Cardiac fibroblast (primary cell): ENCODE measurements at places on chromosomes 12 and 14.

GRCh38 chr14:30114051-30114450 lies 186.4 kb upstream of the PRKD1 start:
- DNase-seq = peak; percentile 7

- DNase-seq = no peak
These were observed 1765.0 kb upstream of the FLRT2 start for GRCh38 chr14:83764656-83765599.

DNA sequence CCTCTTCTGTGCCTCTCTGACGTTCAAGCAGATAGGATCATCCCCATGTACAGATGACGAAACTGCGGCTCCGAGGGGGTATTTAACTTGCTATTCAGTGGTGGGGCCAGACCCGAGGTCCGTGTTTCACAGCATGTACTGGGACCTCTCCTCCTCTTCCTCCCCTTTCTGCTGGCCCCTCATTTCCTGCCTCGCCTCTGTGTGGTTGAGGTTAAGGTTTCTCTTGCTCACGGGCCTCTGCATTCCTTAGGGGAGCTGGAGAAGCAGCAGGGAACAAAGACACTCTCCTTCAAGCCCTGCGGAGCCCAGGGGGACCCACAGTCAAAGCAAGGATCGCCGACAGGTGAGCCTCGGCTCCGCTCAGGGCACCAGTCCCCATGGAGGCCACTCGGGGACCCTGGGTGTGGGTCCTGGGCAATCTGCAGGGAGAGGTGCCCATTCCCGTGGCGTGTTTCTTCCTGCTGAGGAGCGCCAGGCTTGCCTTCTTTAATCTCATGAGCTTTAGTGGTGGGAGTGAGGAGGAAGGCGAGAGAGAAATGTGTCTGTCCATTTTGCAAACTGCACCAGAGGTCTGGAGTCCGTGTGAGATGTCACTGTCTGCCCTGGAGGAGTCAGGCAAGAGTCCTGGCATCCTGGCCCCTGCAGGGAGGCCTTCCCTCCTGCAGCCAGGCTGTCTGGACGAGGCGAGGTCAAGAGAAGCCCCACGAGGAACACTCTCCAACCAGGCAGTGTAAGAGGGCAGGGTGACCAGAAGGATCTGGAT lies 45.0 kb downstream of the SLC6A12 start:
- no peak for DNase-seq

DNA sequence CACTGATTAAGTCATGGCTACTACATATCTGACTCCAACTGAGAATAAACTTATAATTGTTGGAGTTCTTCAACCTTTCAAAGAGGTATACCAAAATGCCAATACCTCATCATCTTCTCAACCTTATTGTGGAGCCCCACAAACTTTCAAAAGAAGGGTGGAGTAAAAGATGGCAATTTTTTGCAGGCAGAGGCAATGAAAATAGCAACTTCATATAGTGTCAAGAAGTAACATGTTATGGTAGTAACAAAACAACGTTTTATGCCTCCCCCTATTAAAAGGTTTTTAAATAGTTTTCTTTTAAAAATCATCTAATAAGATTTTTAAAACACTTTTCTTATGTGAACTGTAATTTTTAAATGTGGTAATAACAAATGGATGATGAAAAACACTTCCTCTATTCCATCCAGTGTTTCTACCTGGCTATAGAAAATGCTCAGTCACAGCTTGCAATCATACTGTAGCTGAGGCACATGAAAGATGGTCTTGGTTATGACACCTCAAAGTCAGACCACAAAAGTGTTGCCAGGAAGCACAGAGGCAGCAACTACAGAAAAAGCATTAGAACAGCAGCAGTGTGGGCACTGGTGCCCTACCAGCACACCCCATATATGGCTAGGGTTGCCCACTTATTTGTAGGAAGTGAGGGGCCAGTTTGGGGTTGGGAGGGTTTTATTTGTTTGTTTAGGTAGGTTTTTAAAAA lies 7.0 kb downstream of the PPP1R12A start:
- peak; percentile 21 for DNase-seq

DNA sequence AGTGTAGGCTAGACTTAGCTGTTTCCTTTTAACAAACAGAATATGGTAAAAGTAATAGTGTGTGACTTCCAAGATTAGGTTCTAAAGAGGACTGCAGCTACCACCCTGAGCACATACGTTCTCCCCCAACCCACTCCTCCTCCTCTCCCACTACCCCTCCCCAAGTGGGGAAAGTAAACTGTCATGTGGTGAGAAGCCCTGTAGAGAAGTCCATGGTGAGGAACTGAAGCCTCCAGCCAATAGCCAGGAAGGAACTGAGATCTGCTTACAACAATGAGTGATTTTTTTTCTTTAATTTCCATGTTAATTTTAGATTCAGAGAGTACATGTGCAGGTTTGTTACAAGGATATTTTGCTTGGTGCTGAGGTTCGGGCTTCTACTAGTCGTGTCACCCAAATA lies 57.0 kb upstream of the EGLN3 start:
- no peak for DNase-seq

- DNase-seq = no peak
These were observed 8.4 kb downstream of the PPP2R3C start for GRCh38 chr14:35113308-35113950.

DNA sequence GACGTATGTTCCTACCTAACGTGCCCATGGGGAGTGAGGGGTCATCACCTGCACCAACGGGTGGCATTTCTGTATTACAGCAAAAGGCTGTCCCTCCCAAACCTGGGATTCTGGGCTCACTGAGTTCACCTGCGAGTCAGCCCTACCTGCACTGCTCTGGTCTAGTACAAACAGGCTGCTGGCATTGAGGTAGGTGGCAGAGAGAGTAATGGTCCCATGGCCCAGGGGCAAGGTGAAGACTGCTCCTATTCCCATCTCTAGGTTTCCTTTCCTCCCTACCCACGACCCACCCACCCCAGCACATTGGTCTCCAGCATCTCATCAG lies 421 bp downstream of the SUOX start:
- no peak for DNase-seq

DNA sequence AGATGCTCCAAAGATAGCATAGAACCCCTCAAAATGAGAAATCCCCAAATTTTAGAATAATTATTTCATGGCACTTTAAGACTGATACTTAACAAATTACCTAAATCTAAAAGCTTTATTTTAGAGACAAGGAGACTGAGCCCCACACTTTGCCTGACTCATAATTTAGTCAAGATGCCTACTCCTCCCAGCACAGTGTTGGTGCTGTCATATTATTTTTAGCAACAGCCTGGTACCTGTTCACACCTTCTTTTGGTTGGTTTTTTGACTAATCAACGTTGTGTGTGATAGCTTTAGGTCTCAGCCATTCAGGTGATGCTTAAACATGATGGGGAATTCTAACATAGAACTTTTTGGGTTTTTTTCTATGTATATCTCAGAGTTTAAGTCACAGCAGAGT lies 120.2 kb downstream of the SEC23A start:
- no peak for DNase-seq

- no peak for DNase-seq
These were observed 618 bp upstream of the PGAM5 start for GRCh38 chr12:132710043-132710404.

DNA sequence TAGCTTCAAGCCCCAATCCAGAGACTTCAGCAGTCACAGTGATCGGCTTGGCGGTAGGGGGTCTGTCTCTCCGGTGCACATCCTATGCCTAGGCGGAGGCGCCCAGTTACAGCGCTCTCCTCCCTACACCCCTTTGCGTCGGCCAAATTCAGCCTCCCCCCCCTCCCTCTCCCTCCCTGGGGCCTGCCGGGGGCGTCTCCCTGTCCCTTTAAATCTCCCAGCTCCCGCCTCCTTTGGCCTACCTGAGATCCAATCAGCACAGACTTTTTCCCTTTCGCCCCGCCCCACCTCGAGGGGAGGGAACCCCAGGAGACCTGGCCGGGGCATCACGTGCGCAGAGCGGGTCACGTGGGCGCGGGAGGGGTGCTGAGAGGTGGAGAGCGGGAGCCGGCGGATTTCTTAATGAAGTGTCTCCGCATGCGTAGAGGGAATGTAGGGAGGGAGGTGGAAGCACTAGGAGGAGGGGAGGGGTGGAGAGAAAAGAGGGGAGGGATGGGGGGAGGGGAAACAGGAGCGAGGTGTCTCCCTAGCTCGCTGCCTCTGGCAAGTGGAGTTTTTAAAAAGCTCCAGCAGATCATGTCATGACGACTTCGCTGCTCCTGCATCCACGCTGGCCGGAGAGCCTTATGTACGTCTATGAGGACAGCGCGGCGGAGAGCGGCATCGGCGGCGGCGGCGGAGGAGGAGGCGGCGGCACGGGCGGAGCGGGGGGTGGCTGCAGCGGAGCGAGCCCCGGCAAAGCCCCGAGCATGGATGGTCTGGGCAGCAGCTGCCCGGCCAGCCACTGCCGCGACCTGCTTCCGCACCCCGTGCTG lies at the start of gene HOXC13:
TSS of gene HOXC13 (plus strand) at position 506 of the 815 bp plus-strand sequence. CDS start at position 582, 76 bp downstream.
- peak; percentile 9 for DNase-seq

DNA sequence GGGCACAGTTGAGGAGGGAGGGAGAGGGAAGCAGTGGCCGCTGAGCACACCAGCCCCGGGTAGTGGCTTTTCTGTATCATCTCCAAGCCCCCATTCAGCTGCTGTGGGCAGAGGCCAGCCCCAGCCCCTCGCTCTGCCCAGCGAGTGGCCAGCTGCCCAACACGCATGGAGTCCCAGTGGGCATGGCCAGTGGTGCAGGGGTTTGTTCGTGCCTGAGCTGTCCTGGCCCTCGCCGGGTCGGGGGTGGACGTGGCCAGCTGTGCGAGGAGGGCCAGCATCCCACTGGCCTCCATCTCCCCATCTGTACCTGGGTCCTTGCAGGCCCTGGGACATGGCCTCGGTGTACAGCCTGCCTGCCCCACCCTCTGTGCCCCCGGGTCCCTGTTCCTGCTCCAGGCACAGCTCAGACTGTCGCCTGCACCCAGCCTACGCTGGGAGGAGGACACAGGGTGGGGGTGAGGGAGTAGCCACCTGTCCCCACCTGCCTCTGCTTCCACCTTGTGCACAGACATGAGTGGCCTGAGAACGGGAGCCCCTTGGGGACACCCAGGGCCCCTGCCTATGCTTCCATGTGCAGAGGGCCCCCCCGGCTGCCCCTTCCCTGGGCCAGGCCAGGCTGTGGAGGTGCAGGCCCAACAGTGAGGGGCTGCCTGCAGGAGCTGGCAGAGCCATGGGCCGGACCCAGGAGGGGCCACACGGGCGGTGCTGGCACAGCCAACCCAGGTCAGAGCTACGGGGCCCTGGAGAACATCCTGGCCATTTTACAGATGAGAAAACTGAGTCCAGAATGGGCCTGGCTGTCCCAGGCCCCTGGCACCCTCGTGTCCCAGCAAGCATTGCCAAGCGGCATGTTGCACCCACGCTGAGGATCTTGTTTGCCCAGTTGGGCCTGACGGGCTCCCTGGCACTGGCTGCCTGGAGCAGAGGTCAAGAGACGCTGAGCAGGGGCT lies 4.3 kb downstream of the INF2 start:
- DNase-seq = no peak

DNA sequence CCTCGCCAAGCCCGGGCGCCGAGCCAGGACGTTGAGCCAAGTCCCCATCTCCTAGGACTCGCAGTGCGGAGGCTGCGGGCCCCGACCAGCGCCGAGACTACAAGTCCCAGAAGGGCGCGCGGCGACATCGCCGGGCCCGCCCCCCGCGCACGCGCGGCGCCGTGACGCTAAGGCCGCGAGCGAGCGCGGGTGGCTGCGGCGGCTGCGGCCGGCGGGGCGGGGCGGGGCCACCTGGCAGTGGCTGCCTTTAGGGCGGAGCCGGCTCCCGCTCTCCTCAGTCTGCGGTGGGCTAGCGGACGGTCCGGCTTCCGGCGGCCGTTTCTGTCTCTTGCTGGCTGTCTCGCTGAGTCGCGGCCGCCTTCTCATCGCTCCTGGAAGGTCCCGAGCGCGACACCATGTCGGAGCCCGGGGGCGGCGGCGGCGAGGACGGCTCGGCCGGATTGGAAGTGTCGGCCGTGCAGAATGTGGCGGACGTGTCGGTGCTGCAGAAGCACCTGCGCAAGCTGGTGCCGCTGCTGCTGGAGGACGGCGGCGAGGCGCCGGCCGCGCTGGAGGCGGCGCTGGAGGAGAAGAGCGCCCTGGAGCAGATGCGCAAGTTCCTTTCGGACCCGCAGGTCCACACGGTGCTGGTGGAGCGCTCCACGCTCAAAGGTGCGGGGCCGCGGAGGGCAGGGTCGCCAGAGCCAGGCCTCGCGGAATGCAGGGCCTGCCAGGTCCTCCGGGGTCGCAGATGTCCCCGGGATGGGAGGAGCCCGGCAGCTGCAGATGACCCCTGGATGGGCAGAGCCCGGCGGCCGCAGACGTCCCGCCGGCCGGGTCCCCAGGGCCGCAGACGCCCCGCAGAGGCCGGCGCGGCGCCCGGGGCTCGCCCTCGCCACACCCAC lies at the start of gene DYNC1H1:
TSS of gene DYNC1H1 (plus strand) at position 277 of the 884 bp plus-strand sequence. CDS start at position 396, 119 bp downstream.
- DNase-seq = peak; percentile 99

DNA sequence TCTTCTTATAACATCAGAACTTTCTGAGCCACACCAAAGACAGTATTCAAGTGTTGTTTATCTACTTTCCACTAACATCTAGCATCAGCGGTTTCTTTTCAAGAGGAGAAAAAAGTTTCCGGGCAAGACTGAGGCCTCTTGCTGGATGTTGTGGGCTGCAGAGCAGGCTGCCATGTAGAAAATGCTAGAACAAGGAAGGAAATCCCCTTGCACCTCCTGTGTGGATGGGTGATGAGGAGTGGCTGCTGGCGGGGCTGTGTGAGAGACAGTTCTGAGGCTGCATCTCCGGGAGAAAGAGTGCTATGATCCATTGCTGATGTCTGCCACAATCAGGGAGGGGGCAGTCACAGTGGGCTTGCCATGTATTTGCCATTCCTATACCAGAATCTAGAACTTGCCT lies 37.8 kb upstream of the PPP1CC start:
- DNase-seq = no peak

DNA sequence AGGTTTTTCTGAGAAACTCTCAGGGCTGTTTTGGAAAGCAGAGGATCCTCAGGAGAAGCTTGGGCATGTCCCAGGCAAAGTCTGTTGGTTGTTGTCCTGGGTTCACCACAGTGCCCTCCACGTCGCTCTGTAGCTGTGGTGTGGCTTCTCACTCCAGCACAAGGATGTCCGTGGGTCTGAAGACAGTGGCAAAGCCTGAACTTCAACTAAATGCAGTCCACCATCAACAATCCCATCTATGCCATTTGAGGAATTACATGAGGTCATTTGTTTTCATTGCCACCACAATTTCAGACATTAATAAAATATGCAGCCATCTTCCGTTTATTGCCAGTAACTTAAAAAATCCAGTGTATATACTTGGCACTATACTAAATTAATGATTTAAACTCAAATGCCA lies 272.1 kb downstream of the LRIG3 start:
- no peak for DNase-seq

DNA sequence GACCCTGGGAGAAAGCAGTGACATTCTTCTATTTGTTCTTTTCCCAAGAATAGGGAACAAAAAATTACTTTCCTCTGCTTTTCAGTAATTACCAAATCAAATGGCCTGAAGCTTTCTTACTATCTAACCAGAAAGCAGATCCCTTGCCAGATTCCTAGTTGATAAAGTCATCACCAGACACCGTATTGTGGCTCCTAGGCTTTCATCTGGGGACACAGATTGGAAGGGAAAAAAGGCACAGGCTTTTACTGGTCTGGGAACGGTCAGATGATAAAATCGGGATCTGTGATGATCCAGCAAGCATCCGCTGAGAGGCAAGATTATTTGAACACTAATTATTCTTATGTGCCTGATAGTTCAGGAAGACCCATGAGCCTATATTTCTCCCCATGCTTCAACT lies 79.1 kb upstream of the BCL2L14 start:
- no peak for DNase-seq
